T-cell (primary cell): ENCODE measurements at places on chromosomes 4 and X. TPM values are rescaled to one million over a fixed set of nuclear protein-coding genes. Genes with fewer than 3 reads are reported as not detected.

COL4A6 gene
- total RNA-seq, result 0.22 TPM

DNA sequence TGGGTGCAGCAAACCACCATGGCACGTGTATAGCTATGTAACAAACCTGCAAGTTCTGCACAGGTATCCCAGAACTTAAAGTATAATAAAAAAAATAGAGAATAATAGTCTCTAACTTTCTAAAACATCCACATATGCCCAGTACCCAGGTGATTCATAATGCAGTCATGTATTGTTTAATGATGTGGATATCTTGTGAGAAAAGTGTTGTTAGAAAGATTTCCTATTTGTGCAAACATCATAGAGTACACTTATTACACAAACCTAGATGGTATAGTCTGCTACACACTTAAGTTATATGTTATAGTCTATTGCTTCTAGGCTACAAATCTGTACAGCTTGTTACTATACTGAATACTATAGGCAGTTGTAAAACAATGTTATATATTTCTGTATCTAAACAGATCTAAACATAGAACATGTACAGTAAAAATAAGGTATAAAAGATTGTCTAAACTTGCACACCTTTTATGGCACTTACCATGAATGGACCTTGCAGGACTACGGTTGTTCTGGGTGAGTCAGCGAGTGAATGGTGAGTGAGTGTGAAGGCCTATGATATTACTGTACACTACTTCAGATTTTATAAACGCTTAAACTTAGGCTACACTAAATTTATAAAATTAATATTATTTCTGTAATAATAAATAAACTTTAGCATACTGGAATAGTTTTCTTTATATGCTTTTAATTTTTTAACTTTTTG lies 232.2 kb upstream of the SLIT2 start:
- DNase-seq, result no peak

DNA sequence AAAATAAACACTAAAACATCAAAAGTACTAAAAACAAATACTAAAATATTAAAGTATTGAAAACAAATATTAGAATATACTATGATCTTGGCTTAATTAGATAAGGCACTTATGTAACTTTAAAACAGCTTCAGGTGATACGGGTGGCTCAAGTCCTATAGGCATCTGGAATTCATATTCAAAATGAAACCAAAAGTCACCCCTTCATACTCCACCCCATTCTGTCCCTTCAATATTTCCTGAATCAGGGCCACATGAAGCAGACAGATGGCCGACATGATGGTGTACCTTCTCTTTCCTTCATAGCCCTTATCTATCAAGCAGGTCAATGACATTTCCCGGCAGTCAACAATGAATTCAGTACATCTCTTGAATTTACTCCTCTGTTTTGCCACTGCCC lies 71.9 kb upstream of the MAGEB10 start:
- DNase-seq, result no peak

EXOC1L gene
- not detected for total RNA-seq

ITIH6 gene
- not detected for total RNA-seq

GRCh38 chrX:104488811-104489210 lies 77.2 kb upstream of the IL1RAPL2 start:
- DNase-seq, result no peak

DNA sequence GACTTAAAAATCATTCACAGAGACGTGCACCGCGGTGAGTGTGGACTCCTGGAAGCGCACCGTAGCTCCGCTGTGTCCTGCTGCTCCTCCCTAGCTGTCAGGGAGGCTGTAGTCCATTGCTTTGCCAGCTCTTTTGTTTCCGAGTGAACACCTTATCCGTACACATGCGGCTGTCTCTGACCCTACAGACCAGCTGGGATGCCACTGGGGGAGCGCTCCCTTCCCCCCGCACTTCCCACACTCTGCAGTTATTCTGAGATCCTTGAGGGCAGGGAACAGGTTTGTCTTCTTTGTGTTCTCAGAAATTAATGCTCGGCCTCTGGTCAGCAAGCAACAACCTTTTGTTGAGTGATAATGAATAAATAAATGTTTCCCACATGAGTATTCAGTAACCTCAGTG lies 33.7 kb upstream of the MSANTD1 start:
- no peak for DNase-seq

DNA sequence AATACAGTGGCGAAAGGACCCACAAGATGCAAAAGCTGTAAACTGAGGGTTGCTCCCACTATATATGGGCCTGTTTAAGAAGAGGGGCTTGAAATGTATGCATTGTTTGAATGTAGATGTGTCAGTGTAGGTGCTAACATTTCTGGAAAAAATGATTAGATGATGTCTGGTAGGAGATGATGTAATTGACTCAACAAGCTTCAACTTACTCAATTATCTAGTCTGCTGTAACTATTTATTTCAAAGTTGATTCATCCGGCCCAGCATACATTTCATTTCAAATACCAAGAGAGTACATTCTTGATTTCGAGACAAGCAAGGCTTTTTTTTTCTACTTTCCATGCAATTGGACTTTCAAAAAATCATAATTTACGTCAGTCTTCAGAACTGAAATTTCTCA lies 9.3 kb upstream of the ENAM start:
- DNase-seq, result no peak
